ENCODE measurements at places on chromosomes 12 and 14.
A peak's percentile ranks its signal among the peaks of the same experiment; 100 is the strongest.

DNA sequence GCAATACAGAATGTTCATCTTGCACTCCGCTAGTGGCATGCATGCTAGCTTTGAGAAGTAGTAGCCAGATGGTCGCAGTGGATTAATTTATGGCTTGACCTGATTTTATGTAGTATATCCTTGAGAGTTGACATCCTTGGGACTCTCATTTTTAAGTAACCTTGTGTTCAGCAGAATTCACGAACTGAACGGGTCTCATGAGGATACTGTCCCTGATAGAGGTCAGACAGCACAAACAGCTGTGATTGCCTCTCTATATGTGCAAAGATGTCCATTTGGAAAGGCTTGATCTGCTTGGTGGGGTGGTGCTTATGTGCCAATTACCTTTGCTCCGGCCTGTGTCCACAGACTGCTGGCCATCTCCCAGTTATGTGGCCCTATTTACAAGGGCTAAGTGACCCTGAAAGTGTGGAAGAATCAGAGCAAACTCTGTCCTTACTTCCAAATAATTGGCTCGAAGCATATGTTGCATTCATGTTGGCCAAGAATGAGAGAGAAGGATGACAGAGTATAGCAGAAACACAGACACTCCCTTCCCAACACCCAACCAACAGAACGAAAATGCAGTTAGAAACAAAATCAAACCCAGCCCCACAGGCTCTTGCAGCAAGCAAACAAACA is 167.1 kb downstream of the CRADD start:
- DNase-seq, result no peak

DNA sequence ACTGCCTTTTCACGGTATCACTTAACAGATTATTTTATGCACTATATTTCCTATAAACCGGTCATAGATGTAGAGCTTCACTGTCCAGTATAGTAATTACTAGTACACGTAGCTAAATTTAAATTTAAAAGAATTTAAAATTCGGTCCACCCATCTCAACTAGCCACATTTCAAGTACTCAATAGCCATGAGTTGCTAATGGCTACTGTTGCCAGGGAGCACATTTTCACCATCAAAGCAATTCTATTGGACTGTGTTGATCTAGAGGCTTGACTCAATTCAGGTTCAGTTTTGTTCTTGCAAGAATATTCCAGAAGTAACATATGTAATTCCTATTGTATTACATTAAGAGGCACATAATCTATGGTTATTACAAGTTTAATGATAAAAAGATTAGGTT is 20.0 kb downstream of the TMED8 start:
- no peak for DNase-seq

- no peak for DNase-seq
Measured at GRCh38 chr12:81874166-81874565, 115.0 kb upstream of the PPFIA2 start.

DNA sequence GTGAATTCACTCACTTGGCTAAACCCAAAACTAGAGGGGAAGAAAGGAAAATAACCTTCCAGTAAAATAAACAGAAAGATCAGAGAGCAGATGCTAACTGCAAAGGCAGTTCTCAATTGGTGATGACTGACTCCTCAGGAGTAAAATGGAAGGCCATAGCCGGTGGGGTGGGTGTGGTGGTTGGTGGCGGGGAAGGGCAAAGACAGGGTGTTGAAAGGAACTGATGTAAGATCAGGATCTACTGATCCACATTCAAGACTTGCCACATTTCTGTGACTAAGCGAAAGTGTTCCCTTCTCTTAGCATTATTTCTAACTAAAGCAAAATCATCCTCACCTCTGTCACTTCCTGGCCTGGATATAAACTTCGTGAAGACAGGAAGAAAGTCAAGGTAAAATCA is 26.3 kb upstream of the TC2N start:
- DNase-seq, result peak; percentile 61

DNA sequence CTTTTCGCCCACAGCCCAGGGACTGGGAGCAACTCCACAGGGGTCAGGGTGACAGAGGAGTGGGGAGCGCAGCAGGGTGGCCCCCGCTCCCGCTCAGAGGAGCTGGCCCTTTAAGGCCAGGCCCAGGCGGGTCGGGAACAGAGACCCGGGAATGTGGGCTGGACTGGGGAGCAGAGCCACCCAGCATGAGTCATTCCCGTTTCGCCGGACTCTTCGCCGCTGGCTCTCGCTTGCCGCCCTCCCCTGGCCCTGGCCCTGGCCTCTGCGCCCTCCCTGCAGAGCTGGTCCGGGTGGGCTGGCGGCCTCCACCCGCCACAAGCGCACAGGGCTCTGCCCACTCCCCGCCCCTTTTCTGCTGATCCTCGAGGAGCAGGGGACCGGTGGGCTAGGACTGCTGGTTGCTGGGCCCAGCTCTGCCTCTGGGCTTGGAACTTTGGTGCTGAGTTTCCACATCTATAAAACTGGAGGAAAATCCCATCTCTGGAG is 92.8 kb downstream of the NINJ2 start:
- DNase-seq, result no peak

- DNase-seq, result no peak
Measured at GRCh38 chr12:104172570-104172947, 34.5 kb upstream of the NFYB start.

GRCh38 chr14:76918256-76918781 is 92.1 kb downstream of the LRRC74A start:
- DNase-seq, result no peak

DNA sequence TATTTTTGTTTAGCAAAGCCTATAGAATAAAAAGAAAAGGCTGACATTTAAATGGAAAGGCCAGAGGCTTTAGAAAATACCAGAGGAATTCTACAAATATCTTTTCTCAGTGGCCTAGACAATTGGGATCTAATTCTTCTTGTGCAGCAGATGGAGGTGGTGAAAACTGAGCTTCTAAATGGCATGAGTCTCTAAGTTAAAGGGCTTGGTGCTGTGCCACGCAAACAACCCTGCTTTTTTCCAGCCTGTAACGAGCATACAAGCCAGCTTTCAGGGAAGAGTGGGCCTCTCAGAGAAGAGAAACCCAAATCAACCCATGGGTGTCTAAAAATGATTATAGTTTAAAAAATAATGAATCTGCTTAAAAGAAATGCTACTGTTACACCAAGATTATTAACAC is 237.9 kb upstream of the NAV3 start:
- no peak for DNase-seq

DNA sequence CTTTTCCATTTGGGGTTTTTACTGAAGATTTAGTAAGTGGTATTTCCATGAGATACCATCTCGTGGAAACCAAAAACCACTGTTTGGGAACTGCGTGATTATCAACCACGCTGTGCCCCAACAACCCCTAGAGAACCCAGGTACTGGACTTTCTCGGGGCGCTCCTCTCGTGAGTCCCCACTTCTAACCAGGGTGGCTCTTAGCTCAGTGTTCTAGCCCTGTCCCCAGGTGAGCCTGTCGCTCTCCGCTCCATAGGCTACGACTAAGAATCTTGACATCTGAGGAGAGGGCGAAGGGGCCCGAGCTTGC is 686 bp downstream of the MCRS1 start:
- no peak for DNase-seq

GRCh38 chr14:71319666-71320065 is 412.4 kb downstream of the PCNX1 start:
- DNase-seq, result peak; percentile 13

- DNase-seq, result no peak
Measured at GRCh38 chr12:125604976-125605375, 539.7 kb downstream of the AACS start.

- DNase-seq, result no peak
Measured at GRCh38 chr12:79842630-79843029, 92.3 kb downstream of the PPP1R12A start.

DNA sequence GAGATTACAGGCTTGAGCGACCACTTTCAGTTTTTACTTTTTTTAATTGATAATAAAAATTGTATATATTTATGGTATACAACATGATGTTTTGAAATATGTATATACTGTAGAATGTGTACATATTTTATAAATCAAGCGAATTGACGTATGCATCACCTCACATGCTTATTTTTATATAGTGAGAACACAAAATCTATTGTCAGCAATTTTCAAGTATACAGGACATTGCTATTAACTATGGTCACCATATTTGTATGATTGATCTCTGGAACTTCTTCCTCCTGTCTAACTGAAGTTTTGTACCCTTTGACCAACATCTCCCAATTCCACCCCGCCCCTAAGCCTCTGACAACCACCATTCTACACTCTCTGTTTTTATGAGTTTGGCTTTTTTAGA is 56.3 kb upstream of the KICS2 start:
- no peak for DNase-seq

- no peak for DNase-seq
Measured at GRCh38 chr12:46559311-46559710, 186.7 kb upstream of the SLC38A2 start.

- DNase-seq, result no peak
Measured at GRCh38 chr12:48773686-48774085, 15.2 kb downstream of the ADCY6 start.

- peak; percentile 71 for DNase-seq
Measured at GRCh38 chr12:120639771-120640721, at the start of gene CABP1. TSS of gene CABP1 (plus strand) at chr12:120640626. CDS start at chr12:120640686, 60 bp downstream.

DNA sequence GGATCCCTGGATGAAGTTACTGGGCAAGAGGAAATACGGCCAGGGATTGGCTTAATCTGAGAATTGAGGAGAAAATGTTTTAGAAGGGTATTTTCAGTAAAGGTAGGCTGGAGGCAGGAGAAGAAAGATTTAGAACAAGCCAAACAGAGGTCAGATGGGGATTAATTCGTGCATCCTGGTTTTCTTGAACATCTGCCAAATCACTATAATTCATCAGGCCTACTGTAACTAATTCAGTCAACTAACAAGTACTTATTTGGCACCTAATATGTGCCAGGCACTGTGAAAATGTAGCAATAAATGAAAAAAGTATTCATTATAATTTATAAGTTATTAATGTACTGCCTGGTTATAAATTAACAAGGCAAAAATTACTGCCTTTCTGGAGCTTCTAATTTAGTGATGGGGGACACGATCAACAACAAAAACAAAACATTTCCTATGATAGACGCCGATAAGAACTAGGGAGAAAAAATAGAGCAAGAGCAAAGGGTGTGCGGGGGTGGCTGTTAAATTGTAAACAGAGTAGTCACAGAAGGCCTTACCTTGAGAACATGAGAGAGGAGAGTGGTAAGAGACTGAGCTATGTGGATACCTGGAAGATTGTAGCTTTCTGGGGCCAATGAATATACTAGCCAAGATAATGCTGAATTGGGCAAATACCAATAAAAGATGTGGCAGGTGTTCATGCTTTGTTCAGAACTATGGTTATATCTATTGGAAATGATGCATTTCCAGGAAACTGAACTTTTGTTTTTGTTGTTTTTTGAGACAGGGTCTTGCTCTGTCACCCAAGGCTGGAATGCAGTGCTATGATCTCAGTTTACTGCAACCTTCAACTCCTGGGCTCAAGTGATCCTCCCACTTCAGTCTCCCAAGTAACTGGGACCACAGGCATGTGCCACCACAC is 34.0 kb downstream of the DUSP16 start:
- DNase-seq, result peak; percentile 35

DNA sequence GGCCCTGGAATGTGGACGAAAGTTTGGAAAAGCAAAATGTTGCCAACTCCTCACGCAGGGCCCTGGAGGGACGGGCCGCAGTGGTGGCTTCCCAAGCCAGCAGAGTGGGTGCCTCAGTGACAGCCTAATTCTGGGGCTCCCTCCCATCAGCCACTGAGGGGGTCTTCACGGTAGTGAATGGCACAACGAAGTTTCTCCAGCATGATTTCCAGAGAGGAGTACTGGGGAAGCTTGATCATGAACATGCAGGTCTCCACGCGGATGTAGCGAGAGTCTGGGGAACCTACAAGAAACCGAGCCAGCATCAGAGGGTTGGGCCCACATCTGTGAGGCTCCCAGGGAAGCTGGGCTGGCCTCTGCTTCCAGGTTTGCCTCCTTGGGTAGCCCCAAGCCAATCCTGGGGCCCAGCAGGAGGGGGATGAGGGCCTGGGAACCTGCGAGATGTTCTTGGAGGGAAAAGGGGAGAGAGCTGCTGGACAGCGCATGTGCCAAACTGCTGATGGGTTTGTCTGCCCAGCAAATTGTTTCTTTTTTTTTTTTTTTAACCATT is 37.0 kb downstream of the TRAFD1 start:
- DNase-seq, result no peak

- DNase-seq, result no peak
Measured at GRCh38 chr14:79328863-79329262, 882.4 kb downstream of the DIO2 start.

DNA sequence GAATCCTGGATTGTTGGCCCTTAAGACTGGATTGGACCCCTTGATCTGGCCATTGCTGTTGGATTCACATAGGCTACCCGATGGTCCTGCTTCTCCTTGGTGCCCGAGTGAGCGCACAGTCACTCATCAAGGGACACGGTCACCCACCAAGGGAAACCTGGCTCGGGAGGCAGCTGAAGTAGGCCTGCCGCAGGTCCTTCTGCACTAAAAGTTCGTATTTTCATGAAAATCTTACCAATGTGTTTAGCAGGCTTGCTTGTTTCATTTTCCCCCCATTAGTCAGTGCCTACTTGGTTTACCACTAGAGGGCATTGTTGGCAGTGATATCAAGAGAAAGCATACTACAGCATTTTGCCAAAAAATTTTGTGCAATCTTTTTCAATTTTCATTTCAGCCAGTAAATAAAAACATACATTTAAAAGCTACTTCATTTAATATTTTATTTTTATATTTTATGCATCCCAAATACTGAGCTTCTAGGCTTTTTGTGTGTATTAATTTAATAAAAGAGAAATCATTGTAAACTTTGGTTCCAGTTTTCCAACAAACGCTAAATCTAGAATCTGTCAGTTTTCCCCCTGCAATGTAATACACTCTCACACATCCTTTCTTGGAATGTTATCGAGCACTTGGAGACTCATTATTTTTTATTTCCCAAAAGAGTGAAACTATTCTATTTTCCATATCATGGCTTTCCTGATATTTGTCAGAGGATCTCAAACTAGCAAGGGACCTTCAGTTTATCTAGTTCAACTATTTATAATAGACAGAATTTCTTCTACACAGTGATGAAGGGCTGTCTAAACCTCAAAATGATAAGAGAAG is 116.7 kb downstream of the LMNTD1 start:
- peak; percentile 32 for DNase-seq

GRCh38 chr14:34324363-34324795 is 137.7 kb downstream of the SPTSSA start:
- DNase-seq, result peak; percentile 16

- DNase-seq, result no peak
Measured at GRCh38 chr14:86321151-86321550, 791.2 kb downstream of the FLRT2 start.

- no peak for DNase-seq
Measured at GRCh38 chr14:68632054-68632895, 160.6 kb downstream of the ZFP36L1 start.

GRCh38 chr14:96624661-96625425 is 122.7 kb downstream of the PAPOLA start:
- DNase-seq, result no peak

DNA sequence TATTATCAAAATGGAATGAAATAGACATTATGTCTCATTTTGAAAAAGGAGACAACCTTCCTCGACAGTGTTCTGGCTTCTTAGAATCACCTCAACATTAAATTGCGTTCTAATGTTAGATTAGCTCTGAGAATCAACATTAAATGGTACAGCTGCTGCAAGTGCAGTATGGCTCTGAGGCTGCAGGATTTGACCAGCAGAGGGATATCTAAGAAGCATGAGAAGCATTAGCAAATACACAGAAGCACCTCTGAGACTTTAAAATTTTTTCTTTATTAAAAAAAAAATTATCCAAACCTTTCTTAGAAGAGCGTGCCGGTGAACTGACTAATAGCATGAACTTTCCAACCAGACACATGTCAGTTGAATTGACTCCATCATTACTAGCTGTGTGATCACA is 253.4 kb upstream of the LRIG3 start:
- no peak for DNase-seq
